AG04449 (cell line): ENCODE measurements at places on chromosomes 12 and 14.

- DNase-seq = no peak
Observed at GRCh38 chr12:93319523-93320050, 58.1 kb upstream of the NUDT4 start.

DNA sequence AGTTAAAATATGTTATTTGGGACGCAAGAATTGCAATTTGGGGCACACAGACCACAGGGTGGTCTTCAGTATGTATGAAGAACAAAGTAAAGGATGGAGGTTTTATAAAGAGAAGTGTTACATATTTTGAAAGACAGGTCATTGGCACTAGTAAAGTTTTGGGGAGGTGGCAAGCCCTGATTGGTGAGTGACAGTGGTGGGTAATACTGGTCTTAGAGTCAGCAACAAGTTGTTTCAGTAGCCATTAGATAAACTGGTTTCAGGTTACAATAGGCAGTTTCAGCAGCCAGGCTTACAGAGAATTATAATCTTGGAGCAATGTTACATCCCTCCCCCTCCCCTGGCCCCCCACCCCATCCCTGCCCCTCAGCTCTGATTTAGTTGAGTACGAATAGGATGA lies 17.5 kb downstream of the MARK3 start:
- no peak for DNase-seq

GRCh38 chr12:72133497-72134055 lies 138.6 kb upstream of the TRHDE start:
- DNase-seq = no peak

- no peak for DNase-seq
Observed at GRCh38 chr12:55626154-55626553, 10.5 kb upstream of the OR10P1 start.

DNA sequence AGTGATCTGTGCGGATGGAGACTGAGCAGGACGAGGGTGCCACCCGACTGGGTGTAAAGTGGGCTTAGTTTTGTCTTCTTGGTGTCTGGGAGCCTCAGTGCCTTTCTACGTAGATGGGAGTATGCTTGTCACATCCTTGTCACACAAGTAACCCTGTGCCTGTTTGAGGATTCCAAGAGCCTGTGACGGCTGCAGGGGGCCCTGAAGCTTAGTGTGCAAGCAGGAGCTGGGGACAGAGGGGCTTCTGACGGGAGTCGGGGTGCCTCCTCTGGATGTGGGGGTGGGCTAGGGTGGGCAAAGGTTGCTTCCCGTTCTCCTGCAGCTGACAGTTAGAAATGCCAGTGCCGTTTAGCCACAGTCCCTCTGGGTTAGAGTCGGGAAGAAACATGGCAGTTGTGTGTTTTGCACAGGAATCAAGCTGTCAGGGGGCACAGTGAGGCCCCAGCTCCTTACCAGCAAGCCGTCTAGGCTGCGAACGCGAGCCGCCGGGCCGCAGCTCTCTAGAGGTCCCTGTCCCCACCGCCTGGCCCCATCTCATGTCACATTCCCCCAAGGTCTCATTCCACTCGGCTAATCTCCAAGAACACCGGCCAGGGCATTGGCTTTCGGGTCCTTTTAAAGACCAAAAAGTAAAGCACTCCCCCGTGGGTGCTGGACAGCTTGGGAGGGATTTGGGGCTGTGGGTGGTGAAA lies 7.0 kb downstream of the RTL1 start:
- no peak for DNase-seq

DNA sequence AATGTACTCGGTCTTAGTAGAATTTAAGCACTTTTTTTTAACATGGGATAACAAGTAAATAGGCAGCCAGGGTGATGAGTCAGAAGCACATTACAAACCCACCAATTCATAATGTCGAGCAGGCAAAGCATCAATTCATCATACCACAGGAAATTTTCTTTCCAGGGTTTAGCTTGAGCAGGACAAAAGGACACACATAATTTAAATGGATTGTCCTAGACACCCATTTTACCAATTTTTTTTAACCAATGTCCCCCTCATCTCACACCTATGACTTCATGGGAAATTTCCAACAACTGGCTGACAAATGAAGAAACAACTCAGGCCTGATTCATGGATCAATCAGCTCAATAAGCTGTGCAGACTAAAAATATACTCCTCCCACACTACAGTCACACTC lies 58.8 kb upstream of the FOXG1 start:
- peak; percentile 29 for DNase-seq

DNA sequence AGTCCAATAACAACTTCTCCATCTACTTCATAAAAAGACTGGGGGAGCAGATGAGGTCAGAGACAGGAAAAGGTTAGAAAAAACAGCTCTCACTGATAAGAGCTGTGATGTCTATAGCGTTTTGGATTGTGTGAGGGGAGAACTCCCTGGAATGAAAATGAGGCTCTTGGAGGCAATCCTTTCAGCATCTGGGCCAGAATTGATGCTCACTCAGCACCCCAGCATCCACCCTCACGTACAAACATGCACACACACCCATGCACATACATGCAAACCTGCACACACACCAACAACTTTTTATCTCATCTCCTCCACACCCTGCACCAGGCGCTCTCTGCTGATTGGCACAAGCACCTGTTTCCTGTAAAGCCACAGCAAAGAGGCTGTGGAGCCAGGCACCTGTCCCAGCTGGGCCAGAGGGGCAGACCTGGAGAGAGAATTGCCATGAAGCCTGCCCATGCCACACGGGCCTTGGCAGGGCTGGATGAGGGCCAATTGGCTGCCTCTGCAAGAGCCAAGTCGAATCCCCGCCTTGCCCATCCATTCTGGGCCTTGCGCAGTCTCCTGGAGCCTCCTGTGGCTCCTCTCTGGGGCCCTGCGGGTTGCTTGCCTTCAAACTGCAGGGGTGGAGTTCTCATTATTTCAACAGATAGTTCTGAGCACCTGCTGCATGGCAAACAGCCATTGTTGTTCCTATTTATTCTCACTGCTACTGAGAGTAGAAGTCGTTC lies 53.1 kb downstream of the SYNE3 start:
- no peak for DNase-seq

GRCh38 chr14:87971010-87971409 lies 22.0 kb downstream of the GALC start:
- no peak for DNase-seq

GRCh38 chr14:24705840-24706239 lies 71.8 kb upstream of the GZMB start:
- DNase-seq = no peak

GRCh38 chr14:67928375-67928774 lies 108.8 kb downstream of the RAD51B start:
- DNase-seq = no peak

GRCh38 chr12:113537751-113538087 lies 66.0 kb upstream of the LHX5 start:
- no peak for DNase-seq

GRCh38 chr14:52494444-52494843 lies 57.9 kb downstream of the TXNDC16 start:
- no peak for DNase-seq

DNA sequence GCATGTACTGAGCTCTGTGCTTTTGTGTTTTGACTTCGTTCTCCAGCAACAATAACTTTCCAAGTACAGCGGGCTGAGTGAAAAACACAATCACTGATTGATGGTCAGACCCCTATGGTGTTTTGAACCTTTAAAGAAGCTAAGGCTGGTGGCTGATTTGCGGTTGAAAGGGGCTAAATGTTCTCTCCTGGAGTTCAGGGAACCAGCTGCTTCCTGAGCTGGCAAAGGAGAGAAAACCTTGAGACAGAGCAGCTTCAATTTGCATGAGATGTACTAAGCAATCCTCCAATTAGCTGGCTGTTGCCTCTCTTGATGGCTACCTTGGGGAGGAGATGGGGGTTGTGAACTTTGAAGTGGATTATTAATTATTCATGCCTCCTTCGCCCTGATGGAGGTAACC lies 546.7 kb upstream of the SEL1L start:
- DNase-seq = no peak

- DNase-seq = no peak
Observed at GRCh38 chr14:84273181-84273580, 1256.8 kb upstream of the FLRT2 start.

DNA sequence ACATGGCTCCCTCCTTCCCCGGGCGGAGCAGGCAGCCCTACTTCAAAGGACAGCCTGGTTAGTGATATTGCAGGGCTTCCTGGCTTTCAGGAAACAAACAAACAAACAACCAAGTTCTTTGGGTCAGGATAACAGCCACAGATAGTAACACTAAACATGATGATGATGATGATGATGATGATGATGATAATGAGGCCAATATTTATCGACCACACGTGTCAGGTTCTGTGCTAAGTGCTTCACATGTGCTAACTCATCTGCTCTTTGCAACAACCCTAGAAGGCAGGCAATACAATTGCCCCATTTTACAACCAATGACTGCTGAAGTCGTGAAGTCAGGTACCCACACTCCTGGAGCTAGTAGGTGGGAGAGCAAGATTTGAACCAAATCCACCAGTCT lies 44.1 kb upstream of the TBX5 start:
- DNase-seq = no peak

- no peak for DNase-seq
Observed at GRCh38 chr12:17108877-17109541, 503.0 kb upstream of the LMO3 start.

- DNase-seq = peak; percentile 37
Observed at GRCh38 chr14:67999705-68000384, 180.3 kb downstream of the RAD51B start.

GRCh38 chr12:92444763-92445162 lies 258.0 kb upstream of the PLEKHG7 start:
- no peak for DNase-seq

DNA sequence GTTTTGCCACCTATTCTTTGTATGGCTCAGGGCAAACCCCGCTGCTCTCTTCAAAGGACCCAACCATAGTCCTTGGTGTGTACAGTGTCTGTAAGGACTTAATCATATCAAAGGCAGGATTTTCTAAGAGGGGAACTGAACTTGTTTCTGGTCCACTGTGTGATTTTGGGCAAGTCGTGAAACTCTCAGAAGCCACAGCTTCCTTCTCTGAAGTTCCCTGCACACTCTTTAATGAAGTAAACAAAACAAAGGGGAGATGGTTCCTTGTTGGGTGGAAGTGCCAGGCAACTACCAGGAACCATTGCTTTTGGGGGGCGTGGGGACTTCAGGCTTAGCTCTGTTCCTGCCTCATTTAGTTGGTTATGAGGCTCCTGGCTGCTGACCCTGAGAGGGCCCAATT lies 152.4 kb downstream of the VRK1 start:
- DNase-seq = no peak

GRCh38 chr14:105135700-105136395 lies 32.7 kb downstream of the JAG2 start:
- DNase-seq = no peak

DNA sequence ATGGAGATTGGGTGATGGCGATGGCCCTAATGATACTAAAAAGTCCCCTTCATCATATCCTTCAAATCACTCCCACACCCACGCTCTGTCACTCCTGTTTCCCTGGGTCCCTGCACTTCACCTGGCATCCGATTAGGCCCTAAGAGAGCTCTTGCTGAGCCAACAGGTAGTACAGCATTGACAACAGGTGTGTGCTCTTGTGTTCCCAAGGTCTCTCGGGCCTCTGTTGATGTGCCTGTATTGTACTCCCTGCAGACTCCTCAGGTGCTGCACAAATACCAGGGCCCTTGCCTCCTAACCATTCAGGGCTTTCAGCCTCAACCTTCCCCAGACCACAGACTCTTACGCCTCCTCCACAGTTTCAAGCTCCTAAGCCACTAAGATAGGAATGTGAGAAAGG lies 25.8 kb upstream of the VDR start:
- DNase-seq = no peak
